ENCODE measurements at places on chromosomes 13 and 19. TPM values are rescaled to one million over a fixed set of nuclear protein-coding genes. Genes with fewer than 3 reads are reported as not detected.

DNA sequence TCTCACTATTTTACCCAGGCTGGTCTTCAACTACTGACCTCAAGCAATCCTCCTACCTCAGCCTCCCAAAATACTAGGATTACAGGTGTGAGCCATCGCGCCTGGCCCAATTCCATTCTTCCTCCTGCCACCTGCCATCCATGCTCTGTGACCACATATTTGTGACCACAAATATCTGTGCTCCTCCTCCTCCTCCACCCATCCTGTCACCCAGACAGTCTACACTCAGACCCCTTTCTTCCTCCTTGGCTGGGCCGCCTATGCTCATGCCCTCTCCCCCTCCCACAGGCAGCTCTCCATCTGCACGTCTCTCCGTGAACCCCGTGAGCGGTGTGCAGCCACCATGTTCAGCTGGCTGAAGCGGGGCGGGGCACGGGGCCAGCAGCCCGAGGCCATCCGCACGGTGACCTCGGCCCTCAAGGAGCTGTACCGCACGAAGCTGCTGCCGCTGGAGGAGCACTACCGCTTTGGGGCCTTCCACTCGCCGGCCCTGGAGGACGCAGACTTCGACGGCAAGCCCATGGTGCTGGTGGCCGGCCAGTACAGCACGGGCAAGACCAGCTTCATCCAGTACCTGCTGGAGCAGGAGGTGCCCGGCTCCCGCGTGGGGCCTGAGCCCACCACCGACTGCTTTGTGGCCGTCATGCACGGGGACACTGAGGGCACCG lies 3.2 kb downstream of the EHD2 start:
- no peak for DNase-seq

- DNase-seq, result no peak
Measured at GRCh38 chr19:13056052-13056660, 46.5 kb downstream of the LYL1 start.

DNA sequence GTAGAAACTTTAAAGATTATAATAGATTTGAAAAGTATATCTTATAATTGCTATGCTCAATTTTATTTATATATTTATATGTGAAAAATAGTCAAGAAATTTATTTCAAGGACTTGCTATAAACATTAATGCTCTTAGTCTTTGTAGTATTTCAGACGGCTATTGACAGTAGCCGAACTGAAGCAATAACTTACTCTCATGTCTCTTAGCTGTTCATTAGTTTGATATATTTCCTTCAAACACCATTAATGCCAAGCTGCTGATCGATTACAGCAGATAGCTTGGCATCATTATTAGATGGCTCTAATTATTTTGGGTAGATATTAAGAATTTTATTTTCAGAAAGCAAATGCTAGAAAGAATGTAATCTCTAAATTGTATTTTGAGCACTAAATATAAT lies 1151.5 kb upstream of the SPRY2 start:
- DNase-seq, result no peak

GRCh38 chr13:85537601-85538000 lies 261.6 kb downstream of the SLITRK6 start:
- DNase-seq, result no peak

DNA sequence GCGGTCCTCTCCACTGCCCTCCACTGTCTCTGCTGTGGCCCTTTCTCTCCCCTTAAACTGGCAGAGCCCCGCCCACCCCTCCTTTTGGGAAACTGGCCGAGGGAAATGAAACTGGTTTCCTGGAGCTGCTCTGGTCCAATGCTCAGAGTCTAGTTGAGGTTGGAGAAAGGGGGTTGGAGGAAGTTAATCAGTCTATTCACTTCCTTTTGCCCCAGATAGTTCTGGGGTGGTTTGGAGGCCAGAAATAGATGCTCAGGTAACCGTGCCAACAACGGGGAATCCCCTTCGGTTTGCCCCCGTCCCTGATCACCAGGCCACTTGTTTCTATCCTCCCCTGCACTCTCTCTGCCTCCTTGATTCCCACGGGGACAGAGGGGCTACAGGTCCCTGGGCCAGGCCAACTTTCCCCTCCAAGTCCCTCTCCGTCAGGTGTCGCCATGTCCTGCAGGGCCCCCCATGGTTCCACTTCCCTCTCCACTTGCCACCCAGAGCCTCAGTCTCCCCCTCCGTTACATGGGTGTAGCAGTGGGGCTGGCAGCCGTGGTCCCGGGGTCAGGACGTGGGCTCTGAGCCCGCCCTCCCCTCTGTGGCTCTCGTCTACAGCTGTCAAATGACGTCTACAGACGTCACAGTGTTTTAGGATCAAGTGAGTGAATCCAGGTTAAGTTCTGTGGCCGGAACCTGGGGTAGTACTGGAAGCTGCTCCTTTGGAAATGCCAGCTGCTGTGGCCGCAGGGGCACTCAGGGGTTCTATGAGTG lies at the start of gene IL4I1:
IL4I1 (minus strand) TSS at position 25 of the 759 bp plus-strand sequence. CDS start 727 bp downstream, outside the sequence.
- no peak for DNase-seq

DNA sequence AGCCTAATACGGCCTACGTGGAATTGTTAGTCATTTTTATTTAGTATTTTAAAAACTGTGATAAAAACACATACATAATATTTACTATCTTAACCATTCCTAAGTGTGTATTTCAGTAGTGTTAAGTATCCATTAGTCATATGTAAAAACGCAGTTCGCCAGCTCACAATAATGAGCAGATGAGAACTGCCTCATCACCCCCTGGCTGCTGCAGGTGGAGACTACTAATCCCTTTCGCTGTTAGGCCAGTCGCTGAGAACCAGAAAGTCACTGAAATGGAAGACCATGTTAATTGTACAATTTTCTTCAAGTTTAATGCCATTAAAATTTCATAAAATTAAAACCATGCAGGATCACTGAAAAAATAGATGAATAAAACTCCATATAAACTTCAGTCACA lies 1.6 kb downstream of the ESD start:
- DNase-seq, result no peak

GRCh38 chr13:27481766-27482165 lies 31.4 kb upstream of the MTIF3 start:
- peak; percentile 22 for DNase-seq

GRCh38 chr13:109868578-109869311 lies 82.4 kb upstream of the IRS2 start:
- DNase-seq, result no peak

DNA sequence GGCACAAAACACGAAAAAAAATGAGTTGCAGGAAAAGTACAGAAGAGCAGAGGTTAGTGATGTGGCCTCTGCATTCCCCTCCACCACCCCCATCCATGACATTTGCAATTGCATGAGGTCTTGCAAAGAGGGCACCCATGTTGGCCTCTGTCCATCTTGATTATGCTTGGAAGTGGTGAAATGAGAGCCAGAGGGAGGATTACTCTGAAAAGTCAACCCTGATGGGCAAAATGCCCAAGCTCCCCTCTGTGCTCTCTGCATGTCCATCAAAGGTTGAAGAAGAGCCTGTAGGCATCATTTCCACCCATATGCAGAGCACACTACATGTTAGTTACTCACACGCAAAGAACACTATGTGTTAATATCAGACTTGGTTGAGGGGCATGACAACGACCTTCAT lies 71.4 kb downstream of the SLC15A1 start:
- DNase-seq, result no peak

- DNase-seq, result no peak
Measured at GRCh38 chr19:32141840-32142511, 203.4 kb upstream of the ZNF507 start.

GRCh38 chr13:88153353-88153752 lies 482.2 kb downstream of the SLITRK5 start:
- no peak for DNase-seq

DNA sequence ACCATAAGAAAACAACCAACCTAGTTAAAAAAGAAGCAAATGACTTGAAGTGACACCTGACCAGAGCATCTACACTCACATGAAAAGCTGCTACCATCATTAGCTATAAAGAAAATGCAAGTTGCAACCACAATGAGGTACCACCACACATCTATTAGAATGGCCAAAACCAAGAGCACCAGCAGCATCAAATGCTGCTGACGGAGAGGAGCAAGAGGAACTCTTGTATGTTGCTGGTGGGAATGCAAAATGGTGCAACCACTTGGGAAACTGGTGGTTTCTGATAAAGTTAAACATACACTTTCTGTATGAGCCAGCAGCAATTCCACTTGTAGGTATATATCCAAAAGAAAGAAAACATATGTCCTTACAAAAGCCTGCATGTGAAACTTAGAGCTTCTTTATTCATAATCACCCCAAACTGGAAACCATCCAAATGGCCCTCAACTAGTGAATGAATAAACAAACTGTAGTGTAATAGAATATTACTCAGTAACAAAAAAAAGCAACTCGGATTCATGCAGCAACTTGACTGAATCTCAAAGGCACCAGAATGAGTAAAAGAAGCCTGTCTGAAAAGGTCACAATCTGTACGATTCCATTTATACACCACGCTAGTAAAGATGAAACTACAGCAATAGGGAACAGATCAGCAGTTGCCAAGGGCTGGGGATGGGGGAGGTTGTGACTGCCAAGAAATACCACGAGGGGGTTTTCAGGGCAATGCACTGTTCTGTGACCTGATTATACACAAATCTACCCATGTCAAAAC lies 60.9 kb upstream of the RANBP3 start:
- DNase-seq, result no peak

DNA sequence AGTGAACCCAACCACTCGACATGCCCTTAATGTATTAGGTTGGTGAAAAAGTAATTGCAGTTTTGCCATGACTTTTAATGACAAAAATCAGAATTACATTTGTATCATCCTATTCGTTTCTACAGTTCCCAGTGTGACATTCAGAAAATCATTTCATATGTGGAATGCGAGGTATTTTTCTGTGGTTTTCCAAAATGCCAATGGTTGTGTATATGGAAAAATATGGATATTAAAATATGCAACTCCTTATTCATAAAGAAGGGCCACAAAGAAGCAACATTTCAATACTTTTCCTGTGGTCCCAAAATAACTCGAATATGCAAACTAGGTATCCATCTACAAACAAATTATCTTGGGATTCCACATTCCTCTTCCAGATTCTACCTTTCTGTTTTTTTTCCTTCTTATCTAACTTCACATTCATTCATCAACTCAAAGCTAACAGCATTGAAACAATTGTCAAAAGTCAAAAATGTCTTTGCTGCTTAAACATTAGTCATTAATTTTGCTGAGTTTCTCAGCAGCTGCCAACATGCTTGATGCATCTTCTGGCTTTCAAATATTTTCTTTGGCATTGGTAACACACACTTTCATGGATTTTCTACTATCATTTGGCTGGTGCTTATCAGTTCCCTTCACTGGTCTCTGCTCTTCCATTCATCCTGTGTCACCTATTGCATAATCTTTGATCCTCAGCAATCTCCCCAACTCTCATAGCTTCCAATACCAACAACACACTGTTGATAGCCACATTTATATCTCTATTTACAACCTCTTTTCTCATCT lies 1445.4 kb downstream of the EFNB2 start:
- DNase-seq, result no peak

DNA sequence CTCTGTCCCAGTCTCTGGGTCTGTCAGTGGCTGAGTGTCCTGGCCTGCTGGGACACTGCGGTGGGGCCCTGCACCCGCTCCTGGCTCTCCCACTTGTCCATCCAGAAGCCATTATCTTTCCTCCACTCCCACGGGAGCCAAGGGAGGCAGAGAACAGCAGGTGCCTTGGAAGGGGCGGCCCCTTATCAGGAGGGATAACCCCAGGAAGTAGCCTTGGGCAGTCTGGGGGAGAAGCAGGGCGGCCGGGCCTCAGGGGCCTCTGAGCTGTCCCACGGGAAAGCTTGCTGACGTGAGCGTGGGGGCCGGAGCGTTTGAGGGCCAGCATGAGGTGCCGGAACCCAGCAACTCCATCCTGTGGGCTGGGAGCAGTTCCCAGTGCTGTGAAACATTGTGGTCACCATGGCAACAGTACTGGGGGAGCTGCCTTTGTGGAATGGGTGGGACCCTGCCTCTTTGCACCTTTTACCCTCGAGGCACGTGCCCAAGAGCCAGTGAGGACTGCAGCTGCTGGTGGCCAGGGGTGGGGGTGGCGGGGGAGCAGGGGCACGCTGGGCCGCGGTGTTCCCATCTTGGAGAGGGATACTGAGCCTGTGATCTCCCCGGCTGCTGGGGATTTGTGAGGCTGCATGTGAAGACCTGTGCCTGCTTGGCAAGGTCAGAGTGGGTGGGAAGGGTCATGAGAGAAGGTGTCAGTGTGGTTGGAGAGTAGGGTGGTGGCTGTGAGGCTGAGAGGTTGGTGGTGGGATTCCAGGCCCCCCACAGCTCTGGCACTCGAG lies 20.9 kb downstream of the KLHL26 start:
- DNase-seq, result peak; percentile 69

- peak; percentile 88 for DNase-seq
Measured at GRCh38 chr13:106536244-106537034, 977 bp upstream of the EFNB2 start.

ZBTB32 gene
- not detected for total RNA-seq

CEACAM8 gene
- not detected for total RNA-seq

STARD13 gene
- 9.2 TPM for total RNA-seq

FAM83E gene
- total RNA-seq, result not detected

Data from psoas muscle (tissue), 8 donors.